ENCODE measurements at places on chromosomes 12 and 14.

DNA sequence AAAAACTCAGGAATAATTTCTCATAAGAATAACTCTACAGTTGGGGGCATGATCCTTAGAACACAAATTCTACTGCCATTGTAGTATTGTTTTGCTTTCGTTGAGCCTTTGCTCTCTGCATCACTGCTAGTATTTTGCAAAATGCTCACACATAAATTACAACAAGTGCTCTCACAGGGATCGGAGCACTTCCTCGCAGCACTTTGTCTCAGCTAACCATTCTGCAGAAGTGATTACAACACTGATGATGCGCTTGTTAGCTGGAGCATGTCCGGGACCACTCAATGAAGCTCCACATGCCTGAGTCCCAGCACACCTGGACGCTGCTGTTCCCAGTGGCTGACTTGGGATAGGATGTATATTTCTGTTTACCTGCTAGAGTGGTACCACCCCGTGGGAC, 31.6 kb downstream of the MOAP1 start:
- DNase-seq = no peak

- no peak for DNase-seq
Observed at GRCh38 chr14:50769863-50770500, 61.0 kb downstream of the NIN start.

GRCh38 chr14:54493293-54493692, 4.5 kb upstream of the GMFB start:
- no peak for DNase-seq

DNA sequence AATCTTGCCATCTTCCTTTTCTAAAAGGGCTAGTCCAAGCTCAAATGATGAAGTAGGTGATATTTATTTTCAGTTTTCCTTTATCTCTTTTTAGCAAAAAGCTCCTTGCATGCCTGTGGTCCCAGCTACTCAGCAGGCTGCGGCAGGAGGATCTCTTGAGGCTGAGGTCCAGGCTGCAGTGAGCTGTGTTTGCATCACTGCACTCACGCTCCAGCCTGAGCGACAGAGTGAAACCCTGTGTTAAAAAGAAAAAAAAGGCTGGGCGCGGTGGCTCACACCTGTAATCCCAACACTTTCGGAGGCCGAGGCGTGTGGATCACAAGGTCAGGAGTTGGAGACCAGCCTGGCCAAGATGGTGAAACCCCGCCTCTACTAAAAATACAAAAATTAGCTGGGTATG, 5.0 kb downstream of the TMEM116 start:
- DNase-seq = no peak

DNA sequence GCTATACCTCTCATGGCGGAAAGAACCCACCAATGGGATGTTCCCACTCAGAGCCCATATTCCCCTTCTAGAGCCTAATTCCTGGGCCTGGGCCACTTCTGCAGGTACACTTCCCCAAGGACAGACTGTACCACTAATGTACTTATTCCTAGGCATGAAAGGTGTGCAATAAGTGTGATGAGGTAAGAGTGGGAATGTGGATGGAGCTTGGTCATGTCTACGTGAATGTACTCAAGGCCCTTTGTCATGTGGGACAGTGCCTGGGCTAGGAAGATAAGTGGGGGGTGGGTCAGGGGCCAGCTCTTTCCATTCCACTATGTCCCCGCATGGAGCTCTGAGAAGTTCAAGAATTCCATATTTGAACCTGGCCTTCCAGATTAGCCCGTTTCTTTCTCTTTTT, 63.4 kb upstream of the FUT8 start:
- no peak for DNase-seq

GRCh38 chr12:65565601-65566560, 258.4 kb upstream of the HMGA2 start:
- no peak for DNase-seq

Measured in activated naive CD4-positive, alpha-beta T cell treated with anti-CD3 and anti-CD28 coated beads for 36 hours (primary cell).